Stimulated activated CD8-positive, alpha-beta memory T cell treated with anti-CD3 and anti-CD28 coated beads, Interleukin-2, amount 100 ng/mL, for 1 hour (primary cell): ENCODE measurements at places on chromosomes 1 and 21.

- no peak for DNase-seq
Observed at GRCh38 chr1:165496501-165496900, 47.3 kb upstream of the LRRC52 start.

DNA sequence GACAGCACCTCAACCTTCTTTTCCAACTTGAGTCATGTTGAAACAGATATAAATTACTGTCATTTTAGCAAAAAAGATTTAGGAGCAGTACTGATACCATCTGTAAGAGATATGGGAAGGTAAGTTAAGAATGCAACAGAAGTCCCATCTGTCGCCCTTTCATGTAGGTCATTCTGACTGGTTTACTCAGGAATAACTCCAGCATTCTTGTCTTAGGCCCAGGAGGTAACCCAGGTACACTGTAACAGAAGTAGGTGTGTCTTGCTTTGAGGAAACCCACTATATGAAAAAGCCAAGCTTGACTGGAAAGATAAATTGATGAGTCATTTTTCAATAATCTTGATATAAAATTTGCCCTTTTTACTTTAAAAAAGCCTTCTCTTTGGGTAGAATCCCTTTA lies 35.4 kb downstream of the PGM1 start:
- DNase-seq: no peak

GRCh38 chr1:64733581-64734286 lies 11.1 kb upstream of the RAVER2 start:
- DNase-seq: no peak

GRCh38 chr1:27018316-27018715 lies 5.7 kb upstream of the TENT5B start:
- no peak for DNase-seq

DNA sequence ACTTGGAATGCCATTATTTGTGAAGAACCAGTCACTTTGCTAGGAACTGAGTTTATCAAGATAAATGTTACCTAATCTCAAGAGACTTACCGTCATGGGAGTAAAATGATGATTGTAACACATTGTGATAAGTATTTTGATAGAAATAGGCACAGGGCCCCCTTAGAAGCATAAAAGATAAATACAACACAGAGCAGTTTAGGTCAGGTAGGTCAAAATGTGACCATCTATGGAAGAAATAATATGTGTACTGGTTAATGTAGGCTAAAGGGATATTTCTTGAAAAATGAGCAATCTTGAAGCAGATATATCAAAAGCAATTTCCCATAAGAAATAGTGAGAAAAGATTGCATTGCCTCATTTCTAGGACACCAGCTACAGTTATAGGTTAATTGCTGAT lies 1386.8 kb upstream of the ADGRL2 start:
- no peak for DNase-seq

GRCh38 chr1:241077386-241078147 lies 279.4 kb downstream of the RGS7 start:
- DNase-seq: no peak
